ENCODE measurements at places on chromosomes 1 and 21. TPM values are rescaled to one million over a fixed set of nuclear protein-coding genes. Genes with fewer than 3 reads are reported as not detected.

The CFAP107 gene
- total RNA-seq: not detected

The DFFA gene
- total RNA-seq: 23.5 TPM

DNA sequence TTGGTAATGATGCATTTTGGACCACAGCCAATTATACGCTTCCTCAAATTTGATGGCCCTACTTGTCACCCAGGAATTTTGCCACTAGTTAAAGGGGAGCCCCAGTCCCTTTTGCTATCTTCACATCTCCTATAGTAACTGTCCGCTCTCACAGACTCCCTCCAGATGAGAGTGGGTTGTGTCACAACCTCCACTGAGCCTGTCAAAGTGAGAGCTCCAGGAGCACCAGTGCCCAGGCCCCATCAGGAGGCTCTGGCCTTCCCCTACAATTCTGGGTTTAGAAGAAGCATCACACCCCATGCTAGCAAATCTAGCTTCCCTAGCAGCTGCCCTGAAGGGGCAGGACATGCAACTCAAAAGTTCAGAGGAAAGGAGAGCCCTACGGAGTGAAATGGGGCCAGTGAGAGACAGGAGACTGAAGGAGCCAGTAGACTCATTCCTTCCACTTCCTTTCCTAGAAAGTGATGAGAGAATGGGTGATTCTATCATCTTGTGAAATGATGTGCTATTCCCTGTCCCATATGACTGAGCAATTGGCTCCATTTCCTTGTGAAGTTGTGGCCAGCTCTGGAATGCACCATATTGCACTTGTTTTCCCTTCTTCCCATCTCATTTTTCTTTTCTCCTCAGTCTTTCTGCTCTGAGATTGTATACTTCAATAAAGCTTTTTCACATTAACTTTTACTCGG is 541.3 kb downstream of the DPYD start:
- DNase-seq: no peak

DNA sequence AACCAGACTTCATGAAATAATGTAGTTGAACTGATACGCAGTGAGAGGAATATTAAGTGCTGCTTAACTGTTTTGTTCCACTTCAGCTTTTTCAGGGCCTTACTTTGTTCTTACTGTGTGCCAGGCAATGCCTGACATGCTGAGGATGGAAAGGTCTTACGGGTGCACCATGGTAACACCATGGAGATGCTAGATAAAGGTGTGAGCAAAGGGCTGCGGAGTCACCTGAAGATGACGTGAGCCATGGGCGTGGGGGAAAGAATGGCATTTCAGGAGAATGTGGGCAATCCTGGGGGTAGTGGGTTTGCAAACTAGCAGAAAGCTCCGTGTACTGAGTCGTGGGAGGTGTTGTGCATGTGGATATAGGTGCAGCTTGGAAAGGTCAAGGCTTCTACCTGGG is 27.3 kb downstream of the MAN1C1 start:
- no peak for DNase-seq

DNA sequence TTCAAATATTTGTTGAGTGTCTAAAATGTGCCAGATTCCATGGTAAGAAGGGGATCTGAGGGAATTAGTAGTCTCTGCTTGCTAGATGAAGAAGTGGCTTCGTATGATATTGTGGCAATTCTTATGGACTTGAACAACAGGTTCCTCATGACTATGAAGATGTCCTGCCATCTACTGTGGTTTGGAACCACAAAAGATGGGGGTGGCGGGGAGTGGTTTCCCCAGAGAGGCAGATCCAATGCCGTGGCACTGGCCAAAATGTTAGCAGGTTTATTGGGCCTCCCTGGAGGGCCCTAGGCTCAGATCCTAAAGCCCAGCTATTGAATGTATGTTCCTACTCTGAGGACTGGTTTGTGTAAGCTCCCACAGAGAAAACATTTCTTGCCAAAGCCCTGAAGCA is 120.8 kb downstream of the RGS2 start:
- no peak for DNase-seq

- DNase-seq: no peak
Measured at GRCh38 chr1:31102501-31102950, 37.0 kb upstream of the PUM1 start.

- DNase-seq: no peak
Measured at GRCh38 chr21:34882719-34883131, 166.4 kb downstream of the RUNX1 start.

- no peak for DNase-seq
Measured at GRCh38 chr1:44827197-44828002, 15.7 kb downstream of the PTCH2 start.

GRCh38 chr1:199015799-199016198 is 377.0 kb downstream of the PTPRC start:
- DNase-seq: no peak

GRCh38 chr21:34035619-34036354 is 37.6 kb upstream of the MRPS6 start:
- no peak for DNase-seq

DNA sequence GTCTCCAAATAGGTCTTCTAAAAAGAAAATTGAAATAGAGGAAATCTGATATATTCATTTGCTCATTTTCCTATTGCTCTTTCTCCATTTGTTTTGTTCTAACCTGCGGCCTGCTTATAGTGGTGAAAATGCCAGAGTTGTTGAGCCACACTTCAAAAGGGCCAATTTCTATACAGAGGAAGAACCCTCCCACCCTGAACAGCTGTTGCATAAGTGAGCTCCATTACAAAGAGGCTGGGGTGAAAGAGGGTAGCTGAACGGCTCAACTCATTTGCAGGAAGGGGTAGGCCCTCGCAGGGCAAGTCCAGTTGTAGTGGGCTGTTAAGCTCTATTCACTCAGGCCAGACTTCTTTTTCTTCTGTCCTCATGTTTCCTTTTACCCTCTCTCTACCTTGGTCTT is 8.8 kb downstream of the ADCY10 start:
- DNase-seq: no peak

GRCh38 chr21:39972471-39972870 is 105.2 kb downstream of the PCP4 start:
- DNase-seq: no peak

GRCh38 chr1:29984862-29985605 is 738.4 kb downstream of the MATN1 start:
- DNase-seq: no peak

The SLC9C2 gene
- not detected for total RNA-seq

- DNase-seq: no peak
Measured at GRCh38 chr1:167748906-167749305, 27.1 kb downstream of the MPZL1 start.

GRCh38 chr1:28086651-28087050 is 1.8 kb downstream of the EYA3 start:
- DNase-seq: no peak

GRCh38 chr1:243336163-243336562 is 80.3 kb downstream of the SDCCAG8 start:
- no peak for DNase-seq

GRCh38 chr1:174364996-174365736 is 82.6 kb upstream of the GPR52 start:
- DNase-seq: no peak

DNA sequence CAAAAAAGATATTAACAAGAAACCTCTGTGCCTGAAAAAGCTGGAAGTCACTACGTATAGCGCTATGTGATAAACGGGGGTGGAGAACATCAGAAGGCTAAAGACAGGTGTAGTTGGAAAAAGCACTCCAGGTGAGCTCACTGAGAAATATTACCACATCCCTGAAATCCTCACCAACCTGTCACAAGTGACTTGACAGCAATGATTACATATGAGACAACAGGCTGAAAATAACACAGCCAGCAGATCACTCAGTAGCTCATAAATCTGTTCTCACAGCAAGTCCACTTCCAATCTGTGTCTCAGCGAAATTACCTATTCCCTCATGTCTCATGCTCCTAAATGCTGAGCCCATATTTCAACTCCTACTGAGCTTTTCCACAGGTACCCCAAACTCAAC is 120.5 kb downstream of the UBR4 start:
- no peak for DNase-seq

The GPR25 gene
- 0.25 TPM for total RNA-seq

The ZBTB48 gene
- 33.2 TPM for total RNA-seq

GRCh38 chr1:201471772-201472171 is 2.8 kb upstream of the PHLDA3 start:
- no peak for DNase-seq

DNA sequence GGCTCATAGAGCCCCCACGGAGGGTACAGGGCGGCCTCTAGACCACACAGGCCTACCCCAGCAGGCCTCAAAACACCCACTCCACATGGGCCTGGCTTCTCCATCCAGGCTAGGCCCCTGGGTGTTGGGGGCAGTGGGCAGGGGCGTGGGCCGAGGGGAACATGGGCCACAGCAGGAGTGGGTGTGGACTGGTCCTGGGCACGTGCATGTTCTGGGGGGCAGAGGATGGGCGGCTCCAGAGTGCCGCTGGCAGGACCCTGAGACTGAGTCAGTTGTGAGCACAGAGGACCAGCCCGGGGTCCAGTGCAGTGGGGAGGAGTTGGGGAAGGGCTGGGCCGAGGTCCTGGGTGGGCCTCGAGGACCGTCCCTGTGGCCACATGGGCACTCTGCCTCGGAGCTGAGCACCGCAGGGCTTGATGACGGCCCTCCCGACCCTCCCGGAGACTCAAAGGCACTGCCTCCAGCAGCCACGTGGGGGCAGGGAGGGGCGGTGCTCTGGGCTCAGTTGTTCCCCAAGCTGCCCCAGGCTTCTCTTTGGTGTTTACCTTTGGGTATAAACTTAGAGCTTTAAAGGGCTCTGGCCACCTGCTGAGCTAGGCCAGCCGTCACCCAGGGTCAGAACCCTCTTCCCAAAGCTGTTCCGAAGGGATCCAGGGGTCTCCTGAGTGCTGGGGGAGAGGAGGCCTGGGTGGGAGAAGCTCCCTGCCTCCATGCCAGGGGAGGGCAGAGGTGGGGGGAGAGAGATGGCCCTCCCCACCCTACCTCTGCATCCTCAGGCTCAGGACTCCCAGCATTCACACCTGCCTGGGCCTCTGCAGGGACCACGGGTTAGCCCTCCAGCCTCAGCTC is 79.9 kb downstream of the MORN1 start:
- peak; percentile 60 for DNase-seq

The GRIK1 gene
- not detected for total RNA-seq

The C1QB gene
- total RNA-seq: not detected

The FMOD gene
- 0.23 TPM for total RNA-seq

- DNase-seq: no peak
Measured at GRCh38 chr1:32105338-32105737, 2.5 kb upstream of the KPNA6 start.

The HES3 gene
- total RNA-seq: not detected

DNA sequence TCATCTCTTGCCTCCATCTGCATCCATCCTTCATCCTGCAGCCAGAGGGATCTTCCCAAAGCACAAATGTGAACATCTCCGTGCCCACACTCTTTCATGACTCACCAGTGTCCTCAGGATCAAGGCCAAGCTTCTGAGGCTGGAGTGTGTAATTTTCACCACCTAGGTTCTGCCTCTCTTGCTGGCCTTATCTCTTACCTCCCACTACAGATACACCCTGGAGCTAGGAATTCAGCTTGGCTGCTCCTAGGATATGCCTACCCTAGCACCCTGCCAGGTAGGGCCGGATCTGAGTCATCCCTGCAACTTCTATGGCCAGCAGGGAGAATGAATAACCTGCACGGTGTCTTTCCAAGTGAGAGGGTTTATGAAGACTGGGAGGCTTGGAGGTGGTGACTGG is 208.7 kb upstream of the CSF3R start:
- DNase-seq: no peak

- DNase-seq: no peak
Measured at GRCh38 chr1:54577612-54578011, 29.6 kb downstream of the ACOT11 start.

DNA sequence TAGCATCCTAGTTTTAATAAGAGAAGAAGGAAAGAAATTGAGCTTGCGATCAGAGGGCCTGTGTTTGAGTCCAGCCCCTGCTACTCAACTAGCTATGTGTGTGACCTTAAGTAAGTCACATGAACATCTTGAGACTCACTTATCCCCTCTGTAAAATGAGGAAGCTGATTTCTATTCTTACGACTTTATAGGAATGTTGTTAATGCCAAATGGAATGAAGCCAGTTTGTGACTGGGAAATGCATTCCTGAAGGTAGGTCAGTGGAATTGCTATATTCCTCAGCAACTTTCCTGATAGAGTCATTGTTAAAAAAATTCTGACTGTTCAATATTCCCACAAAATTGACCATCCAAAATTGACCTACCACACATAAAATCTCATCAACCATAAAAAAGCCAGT is 14.9 kb downstream of the FASLG start:
- DNase-seq: no peak

The FCAMR gene
- total RNA-seq: not detected

DNA sequence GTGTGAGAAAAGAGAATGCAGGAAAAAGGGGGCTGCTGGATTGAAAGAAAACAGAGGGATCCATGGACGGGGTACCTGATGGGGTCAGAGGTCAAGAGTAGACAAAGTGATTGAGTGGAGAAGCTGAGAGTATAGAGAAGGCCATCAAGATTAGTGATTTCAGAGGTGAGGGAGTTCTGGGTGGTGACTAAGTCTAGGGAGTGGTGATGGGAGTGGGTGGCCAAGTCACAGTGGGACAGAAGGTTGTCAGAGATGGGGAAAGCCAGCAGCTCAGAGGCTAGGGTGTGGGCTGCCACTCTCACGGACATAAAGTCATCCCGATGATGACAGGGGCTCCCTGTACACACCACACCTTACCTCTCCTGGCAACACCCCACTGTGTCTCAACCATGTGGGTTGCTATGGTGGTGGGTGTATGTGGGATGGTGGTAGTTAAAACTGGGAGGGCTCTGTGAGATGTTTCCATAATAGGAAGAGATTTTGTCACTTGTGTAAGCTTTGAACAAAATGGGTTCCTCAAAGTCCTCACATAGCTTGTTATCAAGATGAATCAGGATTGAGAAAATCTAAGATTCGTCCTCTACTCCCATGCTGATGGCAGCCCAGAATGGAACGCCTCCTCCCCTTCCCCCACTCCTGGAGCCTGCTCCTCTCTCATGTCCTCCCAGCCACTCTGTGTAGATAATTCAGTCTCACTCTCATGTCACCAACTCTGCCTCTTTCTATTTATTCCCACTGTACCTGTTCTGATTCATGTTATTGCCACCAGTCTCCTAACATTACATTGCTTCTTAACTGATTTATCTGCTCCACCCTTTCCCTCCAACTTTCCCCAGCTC is 20.3 kb upstream of the CSF1 start:
- no peak for DNase-seq

The CNKSR1 gene
- total RNA-seq: 1.8 TPM

The HSD3B2 gene
- not detected for total RNA-seq

Measured in activated CD4-positive, alpha-beta memory T cell treated with anti-CD3 and anti-CD28 coated beads, Interleukin-2, amount 10 ng/mL, durations not matched to agents 7 days and 5 days (primary cell).